ENCODE measurements at places on chromosomes 16 and 17.

- DNase-seq: no peak
These were observed 68.4 kb downstream of the CMC2 start for GRCh38 chr16:80938004-80938878.

GRCh38 chr17:77749989-77750388 lies 208.5 kb upstream of the TNRC6C start:
- DNase-seq: no peak

DNA sequence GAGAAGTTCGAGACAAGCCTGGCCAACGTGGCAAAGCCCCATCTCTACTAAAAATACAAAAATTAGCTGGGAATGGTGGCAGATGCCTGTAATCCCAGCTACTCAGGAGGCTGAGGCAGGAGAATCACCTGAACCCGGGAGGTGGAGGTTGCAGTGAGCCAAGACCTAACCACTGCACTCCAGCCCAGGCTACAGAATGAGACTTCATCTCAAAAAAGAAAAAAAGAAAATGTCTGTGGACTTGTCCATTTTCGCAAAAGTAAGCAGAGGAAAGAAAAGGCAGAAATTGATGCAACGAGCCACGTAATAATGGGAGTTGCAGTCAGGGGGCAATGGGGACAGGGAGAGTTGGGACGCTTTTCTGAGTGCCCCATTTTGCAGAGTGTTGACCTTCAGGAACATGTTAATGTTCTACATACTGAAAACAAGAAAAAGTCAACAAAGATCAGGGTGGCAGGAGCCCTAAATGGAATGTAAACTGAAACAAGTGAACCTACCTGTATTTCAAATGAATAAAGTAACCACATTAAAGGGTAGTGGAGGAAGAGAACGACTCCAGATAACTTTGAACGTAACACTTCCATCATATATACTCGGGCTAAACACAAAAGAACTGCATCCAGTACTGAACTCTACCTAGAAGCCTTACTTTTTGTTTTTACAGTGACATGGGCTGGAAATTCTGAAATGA lies 76.4 kb downstream of the CNGB1 start:
- DNase-seq: no peak

- DNase-seq: no peak
These were observed 69.8 kb downstream of the METRNL start for GRCh38 chr17:83149029-83149725.

DNA sequence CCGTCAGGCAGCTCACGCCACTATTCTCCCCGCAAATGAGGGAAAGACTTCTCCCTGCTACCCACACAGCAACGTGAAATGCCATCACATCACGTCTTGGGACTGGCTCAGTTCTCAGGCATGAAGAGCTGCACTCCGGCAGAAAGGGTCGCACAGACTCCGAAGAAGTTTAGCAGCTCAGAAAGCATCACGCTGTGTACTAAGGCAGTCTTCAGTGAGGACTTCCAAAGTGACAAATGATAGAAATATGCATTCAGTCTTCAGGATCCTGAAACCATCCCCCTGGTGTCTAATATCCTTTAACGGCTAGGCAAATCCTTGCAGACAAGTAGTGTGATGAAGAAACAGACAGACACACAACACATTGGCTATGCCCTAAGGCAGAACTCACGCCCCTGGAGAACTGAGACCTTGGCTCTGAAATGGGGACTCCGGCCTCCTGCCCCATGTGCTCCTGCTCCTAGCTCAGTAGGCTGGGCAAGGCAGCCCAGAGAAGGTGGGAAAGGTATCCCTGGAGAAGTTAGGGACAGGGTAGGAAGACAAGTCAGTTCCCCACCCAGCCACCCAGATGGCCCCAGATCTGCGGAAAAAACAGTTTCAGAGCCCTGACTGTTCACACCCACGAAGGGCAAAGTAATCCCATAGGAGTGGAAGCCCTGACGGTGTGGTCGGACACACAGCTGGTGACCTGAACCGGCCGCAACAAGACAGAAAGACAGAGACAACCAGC lies 1.6 kb downstream of the XYLT1 start:
- DNase-seq: peak; percentile 36

DNA sequence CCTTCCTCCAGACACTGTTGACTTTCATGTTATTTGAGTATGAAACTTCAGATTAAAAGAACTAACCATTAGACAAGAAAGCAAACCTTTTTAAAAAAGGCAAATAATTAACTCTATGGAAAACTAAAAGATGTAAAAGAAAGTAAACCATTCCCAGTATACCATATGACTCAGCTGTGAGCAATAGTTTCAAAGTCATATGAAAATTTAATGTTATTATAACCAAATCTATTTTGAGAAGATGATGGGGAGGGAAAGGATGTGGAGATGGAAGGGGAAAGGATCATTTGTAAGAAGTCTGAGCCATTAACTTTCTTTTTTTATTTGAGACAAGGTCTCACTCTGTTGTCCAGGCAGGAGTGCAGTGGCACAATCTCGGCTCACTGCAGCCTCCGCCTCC lies 131.8 kb downstream of the IRX5 start:
- DNase-seq: no peak

DNA sequence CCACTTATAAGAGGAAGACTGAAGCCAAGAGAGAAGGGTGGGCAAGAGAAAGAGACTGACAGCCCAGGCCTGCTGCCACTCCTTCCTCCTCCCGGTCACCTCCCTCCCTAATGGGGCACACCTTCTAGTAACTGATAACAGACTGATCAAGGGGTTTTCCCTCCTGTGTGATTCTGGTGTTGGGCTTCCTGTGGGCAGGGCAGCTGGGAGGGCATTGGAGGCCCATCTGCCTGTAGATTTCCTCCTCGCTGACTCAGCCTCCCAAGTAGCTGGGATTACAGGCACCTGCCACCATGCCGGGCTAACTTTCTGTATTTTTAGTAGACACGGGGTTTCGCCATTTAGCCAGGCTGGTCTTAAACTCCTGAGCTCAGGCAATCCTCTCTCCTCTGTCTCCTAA lies 16.2 kb downstream of the CA4 start:
- peak; percentile 66 for DNase-seq

All from NB4 (cell line).